ENCODE measurements at places on chromosomes 7 and 10.

- no peak for DNase-seq
Measured at GRCh38 chr10:59829024-59829423, 75.8 kb upstream of the MRLN start.

- DNase-seq = no peak
Measured at GRCh38 chr7:46237466-46237865, 316.4 kb upstream of the IGFBP3 start.

GRCh38 chr7:37069336-37069735, 345.0 kb upstream of the AOAH start:
- peak; percentile 77 for DNase-seq

DNA sequence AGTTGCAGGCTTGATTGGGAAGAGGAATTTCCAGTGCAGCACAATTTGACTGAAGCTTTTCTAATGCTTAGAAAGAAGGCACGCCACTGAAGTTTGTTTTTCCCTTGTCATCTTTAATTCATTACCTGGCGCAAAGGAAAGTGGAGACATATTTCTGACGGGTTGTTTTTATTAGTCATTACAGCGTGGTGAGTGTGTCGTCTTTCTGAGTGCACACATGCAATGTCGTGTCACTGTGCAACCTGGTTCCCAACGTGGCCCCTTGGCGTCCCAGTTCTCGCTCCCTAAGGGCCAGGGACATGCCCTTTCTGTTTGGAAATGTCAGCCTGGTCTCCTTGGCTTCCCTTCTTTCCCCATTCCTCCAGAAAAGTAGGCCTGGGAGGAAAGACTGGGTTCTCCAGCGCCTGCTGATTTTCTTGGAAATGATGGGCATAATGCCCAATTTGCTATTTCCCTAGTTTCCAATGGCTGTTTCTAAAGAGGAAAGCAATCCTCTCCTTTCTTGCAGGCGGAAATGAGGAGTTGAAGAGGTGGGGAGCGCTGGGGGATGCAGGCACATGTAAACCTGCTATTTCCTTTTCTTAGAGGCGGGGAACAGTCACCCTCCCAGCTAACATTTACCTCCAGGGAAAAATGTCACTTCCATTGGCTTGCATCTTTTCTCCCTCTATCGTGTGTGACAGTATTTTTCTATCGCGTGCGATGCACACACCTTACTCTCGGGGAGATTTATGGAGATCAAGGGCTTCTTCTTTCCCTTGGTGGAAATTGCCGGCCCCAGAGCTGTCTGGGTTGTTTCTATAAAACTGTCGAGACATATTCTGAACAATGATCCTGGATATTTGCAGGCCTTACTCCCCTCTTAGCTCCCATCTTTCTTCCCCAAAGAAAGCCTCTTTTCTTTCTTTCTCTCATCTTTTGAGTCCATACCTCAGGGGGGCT, 249.8 kb downstream of the ARHGAP12 start:
- no peak for DNase-seq

DNA sequence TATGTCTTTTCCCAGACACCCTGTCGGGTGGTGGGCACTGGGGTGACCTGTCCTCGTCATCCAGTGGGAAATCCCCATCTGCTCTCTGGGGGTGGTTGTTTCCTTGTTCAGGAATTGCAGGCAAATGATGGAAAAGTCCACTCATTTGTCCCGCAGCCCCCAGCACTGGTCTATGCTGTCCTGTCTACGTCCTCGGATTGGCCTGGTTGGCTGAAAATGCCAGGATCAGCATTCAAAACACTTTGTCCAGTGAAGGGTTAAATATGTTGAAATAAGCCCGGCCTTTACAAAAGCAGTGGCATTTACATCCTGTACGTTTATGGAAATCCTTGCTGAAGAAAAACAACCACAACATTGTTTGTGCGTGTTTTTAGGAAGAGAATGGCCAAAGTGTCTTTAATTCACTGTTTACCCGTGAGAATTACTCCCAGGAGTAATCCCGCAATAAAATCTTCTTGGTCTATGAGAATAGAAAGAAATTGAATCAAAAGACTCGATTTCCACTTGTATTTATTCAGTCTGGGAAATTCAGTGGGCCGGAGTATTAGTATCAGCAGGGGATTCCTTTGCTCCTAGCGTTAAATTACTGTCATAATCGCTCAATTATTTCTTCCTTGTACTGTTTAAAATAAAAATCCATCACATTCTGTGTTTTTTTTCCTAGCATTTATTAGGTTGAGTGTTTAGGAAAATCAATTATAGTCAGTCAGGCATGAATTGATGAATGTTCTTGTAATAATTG, 116.8 kb upstream of the SH2B2 start:
- DNase-seq = no peak

All from LHCN-M2 (cell line).